NCI-H187 treated with DMSO at 0.1 percent for 48 hours (cell line): ENCODE measurements at places on chromosomes 11 and 22.

DNA sequence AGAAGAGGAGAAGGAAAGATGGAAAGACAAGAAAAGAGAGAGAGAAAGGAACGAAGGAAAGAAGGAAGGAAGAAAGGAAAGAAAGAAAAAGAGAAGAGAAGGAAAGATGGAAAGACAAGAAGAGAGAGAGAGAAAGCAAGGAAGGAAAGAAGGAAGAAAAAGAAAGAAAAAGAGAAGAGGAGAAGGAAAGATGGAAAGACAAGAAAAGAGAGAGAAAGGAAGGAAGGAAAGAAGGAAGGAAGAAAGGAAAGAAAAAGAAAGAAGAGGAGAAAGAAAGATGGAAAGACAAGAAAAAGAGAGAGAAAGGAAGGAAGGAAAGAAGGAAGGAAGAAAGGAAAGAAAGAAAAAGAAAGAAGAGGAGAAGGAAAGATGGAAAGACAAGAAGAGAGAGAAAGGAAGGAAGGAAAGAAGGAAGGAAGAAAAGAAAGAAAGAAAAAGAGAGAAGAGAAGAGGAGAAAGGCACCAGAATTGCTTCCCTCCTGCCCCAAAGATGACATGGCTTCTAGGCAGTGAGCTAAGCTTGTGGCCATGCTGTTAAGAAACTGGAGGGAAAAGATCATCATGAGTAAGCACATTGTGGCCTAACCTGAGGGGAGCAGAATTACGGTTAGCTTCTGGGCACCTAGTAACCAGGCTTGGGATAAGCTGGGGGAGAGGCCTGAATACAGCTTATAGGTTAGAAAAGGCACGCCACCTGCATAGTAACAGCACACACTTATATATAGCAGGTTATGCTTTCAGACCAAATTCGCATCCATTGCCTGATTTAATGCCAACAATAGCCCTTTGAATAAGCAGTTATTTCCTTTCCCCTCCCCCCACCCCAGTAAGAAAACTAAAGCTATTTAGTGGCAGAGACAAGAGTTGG lies 2.3 kb upstream of the ST3GAL4 start:
- no peak for DNase-seq

- no peak for DNase-seq
Measured at GRCh38 chr22:22388090-22388489, 120.5 kb downstream of the ZNF280B start.

- no peak for DNase-seq
Measured at GRCh38 chr22:45212306-45212709, 28.4 kb downstream of the KIAA0930 start.

GRCh38 chr22:31870890-31871289 lies 73.4 kb upstream of the YWHAH start:
- no peak for DNase-seq

GRCh38 chr22:42645938-42646568 lies 3.1 kb downstream of the CYB5R3 start:
- DNase-seq: no peak

- DNase-seq: no peak
Measured at GRCh38 chr11:60764879-60765278, 8.2 kb downstream of the MS4A15 start.

GRCh38 chr22:32557444-32557843 lies 82.8 kb downstream of the FBXO7 start:
- no peak for DNase-seq

DNA sequence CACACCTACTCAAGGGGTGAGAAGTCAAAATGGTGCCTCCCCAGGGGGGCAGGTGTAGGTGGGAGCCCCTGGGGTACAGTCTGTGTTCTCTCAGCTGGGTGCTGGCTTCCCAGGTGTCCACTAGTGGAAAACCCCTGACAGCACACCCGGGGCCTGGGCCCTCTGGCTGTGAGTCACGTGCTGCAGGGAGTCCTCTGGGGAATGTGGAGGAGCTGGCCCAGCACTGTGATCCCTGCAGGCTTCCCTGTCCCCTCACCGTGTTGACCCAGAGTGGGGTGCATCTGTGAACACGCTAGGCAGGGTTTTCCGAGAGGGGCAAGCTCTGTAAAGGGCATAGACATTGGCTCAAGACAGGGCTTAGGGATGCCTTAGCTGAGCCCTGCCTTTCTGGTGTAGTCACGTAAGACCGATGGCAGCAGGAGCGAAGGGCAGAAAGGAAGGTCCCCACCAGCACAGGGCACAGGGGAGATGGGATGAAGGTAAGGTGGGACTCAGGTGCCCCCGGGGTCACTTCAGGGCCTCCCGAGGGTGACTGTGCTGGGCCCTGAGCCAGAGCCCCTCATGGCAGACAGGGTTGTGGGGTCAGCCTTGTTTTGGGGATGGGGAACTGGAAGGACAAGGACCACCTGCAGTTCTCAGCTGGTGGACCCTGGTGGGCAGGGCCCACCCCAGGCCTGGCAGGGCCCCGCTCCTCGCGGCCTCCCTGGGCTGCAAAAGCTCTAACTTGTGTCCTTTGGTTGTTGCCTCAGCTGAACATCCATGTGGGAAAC lies 14.1 kb downstream of the DERL3 start:
- no peak for DNase-seq

DNA sequence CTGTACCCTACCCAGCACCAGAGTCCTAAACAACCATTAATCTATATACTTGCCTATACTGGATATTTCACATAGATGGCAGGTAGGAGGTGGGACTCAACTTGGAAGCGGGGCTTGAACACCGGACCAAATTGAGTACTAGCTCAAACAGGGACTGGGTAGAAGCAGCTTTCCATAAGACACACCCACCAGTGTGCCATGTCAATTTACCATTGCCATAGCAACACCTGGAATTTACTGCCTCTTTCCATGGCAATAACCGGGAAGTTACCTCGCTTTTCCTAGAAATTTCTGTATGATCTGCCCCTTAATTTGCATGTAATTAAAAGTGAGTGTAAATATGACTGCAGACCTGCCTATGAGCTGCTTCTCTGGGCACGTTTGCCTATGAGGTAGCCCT lies 38.6 kb upstream of the CUL5 start:
- DNase-seq: no peak

GRCh38 chr11:15965562-15966250 lies 390.6 kb downstream of the SOX6 start:
- DNase-seq: no peak

DNA sequence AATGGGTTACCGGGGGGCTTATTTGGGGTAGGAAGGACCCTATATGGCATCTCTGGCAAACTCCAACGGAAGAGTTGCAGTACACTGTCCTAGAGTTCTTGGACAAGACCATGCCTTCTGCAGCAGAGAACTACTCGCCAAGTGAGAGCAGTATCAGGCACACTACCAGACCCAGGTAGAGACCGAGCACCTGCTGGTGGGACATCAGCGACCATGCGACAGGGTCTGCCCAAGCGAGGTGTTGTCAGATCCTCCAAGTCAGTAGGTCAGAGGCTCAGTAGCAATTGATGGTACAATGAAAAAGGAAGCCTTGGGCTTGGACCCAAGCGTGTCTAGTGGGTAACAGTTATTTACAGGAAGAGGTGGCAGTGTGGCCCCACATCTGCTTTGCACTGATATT lies 3.1 kb upstream of the CHKB start:
- no peak for DNase-seq

DNA sequence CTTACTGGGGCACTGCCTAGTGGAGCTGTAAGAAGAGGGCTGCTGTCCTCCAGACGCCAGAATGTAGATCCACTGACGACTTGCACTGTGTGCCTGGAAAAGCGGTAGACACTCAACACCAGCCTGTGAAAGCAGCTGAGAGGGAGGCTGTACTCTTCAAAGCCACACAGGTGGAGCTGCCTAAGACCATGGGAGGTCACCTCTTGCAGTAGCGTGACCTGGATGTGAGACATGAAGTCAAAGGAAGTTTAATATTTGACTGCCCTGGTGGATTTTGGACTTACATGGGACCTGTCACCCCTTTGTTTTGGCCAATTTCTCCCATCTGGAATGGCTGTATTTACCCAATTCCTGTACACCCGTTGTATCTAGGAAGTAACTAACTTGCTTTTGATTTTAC lies 196.6 kb upstream of the CTSC start:
- no peak for DNase-seq

DNA sequence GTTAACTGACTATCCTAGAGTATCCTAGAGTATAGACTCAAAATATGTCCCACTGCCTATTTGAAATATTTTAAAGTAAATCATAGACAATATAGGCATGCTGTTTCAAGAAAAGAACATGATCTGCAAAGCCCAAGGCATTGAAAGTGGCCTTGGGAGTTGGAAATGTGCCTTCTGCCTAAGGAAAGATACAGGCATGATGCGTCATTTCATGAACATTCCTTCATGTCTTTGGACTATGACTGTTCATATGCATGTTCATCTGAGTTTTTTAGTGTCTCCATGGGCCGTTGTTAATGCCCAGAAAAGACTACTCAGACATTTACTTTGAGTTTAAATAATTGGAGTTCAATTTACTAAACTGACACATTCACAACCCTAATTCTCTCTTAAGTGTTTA lies 69.7 kb upstream of the PRDM11 start:
- no peak for DNase-seq

- no peak for DNase-seq
Measured at GRCh38 chr11:111417766-111418435, 38.8 kb upstream of the POU2AF1 start.

DNA sequence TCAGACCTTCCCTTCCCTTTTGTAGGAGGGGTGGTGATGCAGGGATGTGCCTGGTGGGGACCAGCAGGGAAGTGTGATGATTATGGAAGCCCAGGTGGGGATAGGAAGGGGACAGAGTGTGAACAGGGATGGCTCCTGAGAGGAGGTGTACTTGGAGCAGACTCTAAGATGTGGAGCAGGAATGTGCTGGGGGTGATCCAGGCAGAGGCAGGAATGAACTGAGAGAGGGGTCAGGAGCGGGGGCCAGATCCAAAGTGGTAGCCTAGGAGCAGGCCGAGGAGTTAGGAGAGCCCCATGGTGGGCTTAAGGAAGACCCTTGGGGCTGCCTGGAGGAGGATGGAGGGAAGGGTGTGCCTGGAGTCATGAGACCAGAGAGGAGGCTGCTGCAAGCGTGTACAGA lies 3.7 kb downstream of the NPTXR start:
- no peak for DNase-seq

DNA sequence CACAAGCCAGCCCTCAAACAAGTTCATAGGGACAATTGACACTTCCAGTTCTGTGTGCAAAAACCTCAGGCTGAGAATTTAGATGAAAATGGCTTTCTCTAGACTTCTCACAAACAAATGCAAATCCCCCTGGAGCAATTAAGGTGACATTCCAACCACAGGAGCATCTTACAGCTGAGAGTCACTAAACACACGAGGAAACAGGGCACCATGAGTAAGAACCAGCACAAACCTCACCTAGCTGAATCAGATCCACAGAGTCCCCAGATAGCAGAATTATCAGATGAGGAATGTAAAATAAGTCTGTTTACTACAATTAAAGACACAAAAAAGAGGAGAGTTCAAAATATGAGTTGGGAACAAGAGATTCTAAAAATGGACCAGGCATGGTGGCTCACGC lies 51.5 kb downstream of the RTL6 start:
- no peak for DNase-seq

- DNase-seq: no peak
Measured at GRCh38 chr11:125175896-125176575, 11.5 kb downstream of the PKNOX2 start.

- DNase-seq: no peak
Measured at GRCh38 chr11:72352859-72353551, 81.3 kb downstream of the CLPB start.

- no peak for DNase-seq
Measured at GRCh38 chr22:40603088-40603605, 33.4 kb downstream of the MRTFA start.

DNA sequence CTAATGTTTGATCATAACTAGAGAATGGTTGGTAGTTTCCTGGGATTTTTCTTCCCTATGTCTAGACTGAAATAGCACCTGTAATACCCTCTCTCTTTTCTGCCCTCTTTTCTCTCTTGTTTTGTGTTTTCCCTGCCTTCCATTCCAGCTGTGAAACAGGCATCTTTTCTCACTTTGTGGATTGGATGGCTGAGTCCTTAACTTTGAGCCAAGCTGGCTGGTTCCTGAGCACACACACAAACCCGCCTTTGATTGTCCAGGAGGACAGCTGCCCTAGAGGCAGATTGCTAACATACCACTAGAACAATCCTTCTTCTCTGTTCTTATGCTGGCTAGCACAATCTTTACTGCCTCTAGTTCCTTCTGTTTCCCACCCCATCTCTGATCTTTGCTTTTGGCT lies 17.7 kb downstream of the CTNND1 start:
- DNase-seq: no peak

DNA sequence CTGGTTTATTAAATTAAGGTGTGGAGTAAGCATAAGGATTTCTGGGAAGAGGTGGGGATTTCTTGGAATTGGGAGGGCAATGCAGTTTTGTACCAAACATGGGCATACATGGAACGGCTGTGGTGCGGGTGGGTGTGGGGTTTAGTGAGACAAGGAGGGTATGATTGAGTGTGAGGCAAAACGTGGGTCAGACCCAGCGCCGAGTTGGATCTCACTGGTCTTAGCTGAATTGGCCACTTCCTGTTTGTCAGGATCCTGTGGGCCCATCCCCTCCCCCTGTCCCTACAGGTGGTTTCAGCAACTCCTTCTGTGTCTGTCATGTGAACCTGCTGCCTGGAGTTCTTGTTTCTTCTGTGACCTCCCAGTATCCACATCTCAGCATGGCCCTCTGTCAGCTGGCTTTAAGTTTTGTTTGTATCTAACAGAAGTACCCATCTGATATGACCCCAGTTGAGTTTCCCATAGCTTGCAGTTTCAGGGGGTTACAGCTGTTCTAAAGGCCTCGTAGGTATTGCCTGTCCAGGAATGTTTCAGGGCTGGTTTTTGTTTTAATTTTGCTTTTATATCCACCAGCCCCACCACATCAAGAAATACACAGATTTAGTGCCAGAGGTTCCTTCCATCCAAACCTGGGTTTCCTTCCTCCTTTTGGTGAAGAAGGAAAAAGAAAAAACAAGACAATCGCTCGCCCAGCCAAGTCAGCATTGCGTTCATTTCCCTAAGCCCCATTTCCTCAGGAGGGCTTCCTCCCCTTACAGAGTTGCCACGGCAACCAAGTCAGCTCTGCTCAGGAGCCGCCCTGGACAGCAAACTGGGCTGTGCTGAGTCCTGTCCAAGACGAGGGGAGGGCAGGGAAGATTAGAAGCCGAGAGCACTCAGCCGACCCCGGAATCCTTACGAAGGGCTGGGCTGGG lies 6.0 kb downstream of the APOL1 start:
- no peak for DNase-seq

DNA sequence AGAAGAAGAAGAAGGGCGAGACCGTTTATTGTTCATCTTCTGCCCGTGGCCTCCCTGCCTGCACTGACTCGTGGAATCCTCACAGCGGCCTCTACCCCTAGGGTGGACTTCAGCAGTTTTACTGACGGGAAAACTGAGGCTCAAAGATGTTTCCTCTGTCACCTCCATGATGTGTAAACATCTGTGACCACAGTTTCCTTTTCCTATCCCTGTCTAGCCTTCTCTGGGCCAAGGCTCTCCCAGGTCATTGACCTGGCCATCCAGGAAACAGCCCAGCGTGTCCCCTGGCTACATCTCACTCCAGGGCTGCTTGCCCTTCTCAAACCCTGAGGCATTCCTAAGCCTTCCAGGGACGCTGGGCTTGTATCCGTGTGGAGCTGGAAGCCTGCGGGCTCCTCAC lies 49.0 kb upstream of the GCAT start:
- DNase-seq: no peak

- no peak for DNase-seq
Measured at GRCh38 chr11:46240371-46240770, 37.1 kb upstream of the CREB3L1 start.

- DNase-seq: no peak
Measured at GRCh38 chr11:7457211-7457610, 28.1 kb upstream of the OLFML1 start.

GRCh38 chr11:33021501-33021900 lies 5.8 kb downstream of the DEPDC7 start:
- no peak for DNase-seq

- DNase-seq: no peak
Measured at GRCh38 chr11:118129471-118130172, 23.0 kb downstream of the SCN4B start.
